ENCODE measurements at places on chromosomes 6 and 20.

DNA sequence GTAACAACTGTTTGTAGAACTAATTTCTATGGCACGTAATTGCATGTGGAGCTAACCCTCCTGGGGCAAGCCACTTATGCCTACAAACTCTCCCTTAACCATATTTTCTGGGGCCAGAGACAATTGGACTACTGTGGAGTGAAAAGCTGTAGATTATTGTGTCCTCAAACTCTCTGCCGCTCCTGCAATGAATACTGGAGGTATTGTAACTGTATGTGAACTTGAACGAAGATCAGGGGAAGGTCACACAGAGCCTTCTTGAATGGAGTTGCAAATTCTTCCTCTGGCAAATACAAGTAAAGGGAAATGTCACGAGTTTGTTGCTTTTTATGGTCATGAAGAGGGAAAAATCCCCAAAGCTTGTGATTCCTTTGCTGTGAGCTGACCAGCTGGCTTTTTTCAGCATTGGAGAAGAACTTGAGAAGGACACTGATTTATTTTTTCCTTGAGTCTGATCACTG is 18.2 kb downstream of the AKAP12 start:
- no peak for DNase-seq

DNA sequence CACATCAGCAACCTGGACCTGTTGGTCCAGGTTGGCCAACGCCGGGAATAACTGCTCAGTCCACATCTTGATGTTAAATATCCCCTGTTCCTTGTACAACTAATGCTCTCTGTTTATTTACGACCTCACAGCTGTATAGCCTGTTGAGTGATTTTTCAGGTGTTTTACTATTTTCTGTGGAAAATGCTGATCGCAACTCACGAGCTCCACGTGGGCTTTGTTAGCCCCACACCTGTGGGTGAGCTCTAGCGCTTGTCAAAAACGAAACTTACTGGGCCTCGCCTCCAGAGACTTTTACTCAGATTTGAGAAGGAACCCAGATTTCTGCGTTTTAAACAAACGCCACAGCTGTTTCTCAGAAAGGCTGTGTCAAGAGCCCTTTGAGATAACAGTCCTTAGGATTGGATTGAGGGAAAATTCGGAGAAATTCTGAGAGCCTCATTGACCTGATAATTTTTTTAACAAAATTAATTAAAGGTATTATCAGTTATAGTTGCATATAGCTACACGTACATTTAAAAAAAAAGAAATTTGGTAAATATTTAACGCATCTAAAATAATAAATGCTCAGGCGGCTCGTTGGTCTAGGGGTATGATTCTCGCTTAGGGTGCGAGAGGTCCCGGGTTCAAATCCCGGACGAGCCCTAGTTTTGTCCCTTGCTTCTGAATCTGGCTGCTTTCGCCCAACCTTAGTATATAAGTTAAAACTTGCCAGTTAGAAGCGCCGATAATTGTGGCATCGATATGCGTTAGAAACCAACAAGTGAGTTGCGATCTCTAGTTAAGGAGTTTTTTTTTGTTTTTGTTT is 16.7 kb downstream of the HMGN4 start:
- DNase-seq, result no peak

DNA sequence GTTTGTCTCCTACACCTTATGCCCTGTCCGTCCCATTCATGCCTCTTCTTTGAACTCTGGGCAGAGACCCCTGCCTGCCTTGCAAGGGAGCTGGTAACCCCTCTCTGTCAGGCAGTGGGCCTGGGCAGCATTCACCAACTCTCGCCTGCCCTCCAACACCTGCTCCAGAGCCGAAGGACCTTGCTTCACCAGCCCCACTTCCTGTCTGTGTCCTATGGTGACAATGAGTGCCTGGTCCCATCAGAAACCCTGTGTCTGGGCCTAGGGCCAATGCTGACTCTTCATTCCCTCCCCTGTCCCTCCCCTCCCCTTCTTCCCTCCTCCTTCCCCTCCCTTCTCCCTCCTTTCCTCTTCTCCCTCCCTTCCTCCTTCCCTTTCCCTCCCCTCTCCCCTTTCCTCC is 22.8 kb upstream of the PCMTD2 start:
- DNase-seq, result peak; percentile 53

DNA sequence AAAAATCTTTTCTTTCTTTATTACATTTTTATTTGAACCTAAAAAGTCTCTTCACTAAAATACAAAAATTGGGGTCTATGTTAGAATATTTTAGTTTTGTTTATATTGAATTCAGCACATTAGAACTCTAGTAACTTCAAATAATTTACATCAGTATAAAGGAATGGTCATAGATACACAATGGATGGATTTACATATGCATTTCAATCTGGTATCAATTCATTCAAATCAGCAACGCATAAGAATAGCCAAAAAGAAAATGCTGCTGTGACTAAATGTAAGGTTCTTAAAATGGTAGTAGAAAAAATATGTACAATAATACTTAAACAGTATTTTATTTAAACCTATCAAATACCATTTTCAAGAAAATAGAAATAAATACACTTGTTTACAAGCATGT is 47.6 kb upstream of the MANEA start:
- DNase-seq, result no peak

- no peak for DNase-seq
Measured at GRCh38 chr6:144588697-144589325, 303.7 kb downstream of the UTRN start.

DNA sequence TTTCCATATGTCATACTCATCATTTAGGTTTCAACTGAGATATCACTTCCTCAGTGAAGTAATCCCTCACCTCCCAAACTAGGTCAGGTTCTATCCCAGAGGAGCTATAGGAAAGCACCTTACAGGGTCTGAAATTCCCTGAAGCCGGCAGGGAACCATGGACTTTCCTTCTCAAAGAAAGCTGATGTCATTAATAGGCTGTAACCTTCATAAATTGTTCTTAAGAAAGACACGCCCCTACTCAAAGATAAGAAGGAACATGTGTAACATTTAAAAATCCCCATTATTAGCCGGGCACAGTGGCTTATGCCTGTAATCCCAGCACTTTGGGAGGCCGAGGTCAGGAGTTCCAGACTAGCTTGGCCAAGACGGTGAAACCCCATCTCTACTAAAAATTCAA is 50.0 kb upstream of the RNGTT start:
- DNase-seq, result no peak

DNA sequence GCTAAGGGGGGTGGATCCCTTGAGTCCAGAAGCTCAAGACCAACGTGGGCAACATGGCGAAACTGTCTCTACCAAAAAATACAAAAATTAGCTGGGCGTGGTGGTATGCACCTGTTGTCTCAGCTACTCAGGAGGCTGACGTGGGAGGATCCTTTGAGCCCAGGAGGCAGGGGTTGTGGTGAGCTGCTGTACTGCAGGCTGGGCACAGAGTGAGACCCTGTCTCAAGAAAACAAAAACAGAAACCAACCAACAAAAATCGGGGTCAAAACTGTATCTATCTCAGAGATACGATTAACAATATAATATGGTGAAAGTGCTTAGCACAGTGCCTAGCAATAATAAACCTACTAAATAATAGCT is 20.7 kb upstream of the BCAS1 start:
- DNase-seq, result no peak

All from Right ventricle myocardium superior (tissue), 1 donor.